Diencephalon (tissue), 1 donor: ENCODE measurements at places on chromosomes 3 and 15. TPM values are rescaled to one million over a fixed set of nuclear protein-coding genes. Genes with fewer than 3 reads are reported as not detected.

The AADACL2 gene
- not detected for total RNA-seq

The CAPN3 gene
- 2.5 TPM for total RNA-seq

The SLCO2A1 gene
- 0.69 TPM for total RNA-seq

The DPH6 gene
- total RNA-seq, result 22.8 TPM

The ZCWPW2 gene
- total RNA-seq, result 2.8 TPM
